A549 treated with Mapracorat at 1 μM for 4 hours (cell line): ENCODE measurements at places on chromosomes 12 and 14. TPM values are rescaled to one million over a fixed set of nuclear protein-coding genes. Genes with fewer than 3 reads are reported as not detected.

KRT3 gene
- total RNA-seq: 0.06 to 0.11 TPM in 2 of 5 replicates, not detected in the others

CD9 gene
- 247 to 271 TPM (median 270 TPM) in 5 replicates for total RNA-seq

SLC5A8 gene
- total RNA-seq: not detected in 5 replicates

PABPN1 gene
- 142 to 156 TPM (median 145 TPM) in 5 replicates for total RNA-seq

NKX2-1 gene
- 0.05 to 0.10 TPM in 2 of 5 replicates, not detected in the others for total RNA-seq
